NCI-H2081 treated with DMSO at 0.1 percent for 48 hours (cell line): ENCODE measurements at places on chromosomes 11 and 22.

DNA sequence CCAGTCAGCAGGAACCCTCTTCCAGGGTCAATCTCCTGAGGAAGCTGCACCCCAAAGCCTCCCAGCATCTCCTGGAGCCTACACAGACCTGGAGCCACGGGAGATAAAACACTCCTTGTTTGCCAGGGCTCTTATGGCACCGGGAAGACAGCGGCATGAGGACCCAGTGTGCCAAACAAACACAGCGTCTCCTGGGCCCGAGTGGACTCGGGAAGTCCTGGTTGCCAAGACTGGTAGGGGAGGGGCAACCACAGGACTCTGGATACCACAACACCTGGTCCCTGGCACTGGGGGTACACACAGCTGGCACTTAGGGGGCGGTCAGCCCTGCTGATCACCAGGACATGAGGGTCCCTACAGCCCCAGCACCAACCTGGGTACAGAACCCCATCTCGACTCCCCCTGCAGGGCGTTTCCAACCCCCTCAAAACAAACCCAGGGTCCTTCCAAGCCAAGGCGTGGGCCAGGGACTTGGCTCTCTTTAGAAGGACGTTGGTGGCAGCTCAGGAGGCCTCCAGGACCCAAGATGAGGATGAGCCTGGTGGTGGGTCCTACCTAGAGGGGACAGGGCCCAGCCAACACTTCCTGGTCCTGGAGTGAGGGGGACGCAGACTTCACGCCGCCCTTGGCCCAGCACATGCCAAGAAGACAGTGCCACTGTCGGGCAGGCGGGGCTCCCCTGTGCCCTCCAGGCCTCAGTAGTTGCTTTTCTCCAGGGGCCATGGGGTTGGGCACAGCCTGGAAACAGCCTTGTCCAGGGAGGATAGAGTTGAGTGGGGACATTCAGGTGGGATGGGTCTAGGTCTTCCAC is 85.0 kb downstream of the CELSR1 start:
- no peak for DNase-seq

GRCh38 chr22:25564320-25564978 is at the start of gene GRK3:
Gene GRK3, plus strand, starts transcription at chr22:25564675. Its CDS starts 366 bp downstream, at chr22:25565041.
- DNase-seq = no peak

- DNase-seq = no peak
These were observed 5.2 kb downstream of the DGAT2 start for GRCh38 chr11:75773595-75774353.

- no peak for DNase-seq
These were observed 772.0 kb upstream of the CCDC179 start for GRCh38 chr11:23632293-23632692.

- DNase-seq = no peak
These were observed 17.4 kb upstream of the ABCC8 start for GRCh38 chr11:17494019-17494418.
